ENCODE measurements at places on chromosomes 6 and 20. TPM values are rescaled to one million over a fixed set of nuclear protein-coding genes. Genes with fewer than 3 reads are reported as not detected.

ESR1 gene
- 1.6 TPM for total RNA-seq

GRCh38 chr6:135820340-135820739 lies 31.2 kb upstream of the PDE7B start:
- no peaks in the 10 kb centered on the region for H3K4me1 ChIP-seq
- no peak overlapping the region for H3K4me3 ChIP-seq
- H3K27me3 ChIP-seq: no peaks in the 10 kb centered on the region
- no peaks in the 10 kb centered on the region for H3K36me3 ChIP-seq

GSTA1 gene
- total RNA-seq: not detected

- H3K4me3 ChIP-seq: no peak overlapping the region
- no peak for DNase-seq
- H3K27ac ChIP-seq: no peak overlapping the region
- H3K4me1 ChIP-seq: peaks cover 17% of the 10 kb centered on the region
- H3K27me3 ChIP-seq: no peaks in the 10 kb centered on the region
- H3K36me3 ChIP-seq: no peaks in the 10 kb centered on the region
Observed at GRCh38 chr6:36576578-36576977, 17.6 kb upstream of the SRSF3 start.

TAF11 gene
- 18.1 TPM for total RNA-seq
